ENCODE measurements at places on chromosomes 1 and 21.
A peak's percentile ranks its signal among the peaks of the same experiment; 100 is the strongest.

- DNase-seq = no peak
Observed at GRCh38 chr1:12810691-12811408, 19.7 kb downstream of the PRAMEF1 start.

GRCh38 chr1:227792216-227793078 is 23.0 kb upstream of the PRSS38 start:
- DNase-seq = no peak

DNA sequence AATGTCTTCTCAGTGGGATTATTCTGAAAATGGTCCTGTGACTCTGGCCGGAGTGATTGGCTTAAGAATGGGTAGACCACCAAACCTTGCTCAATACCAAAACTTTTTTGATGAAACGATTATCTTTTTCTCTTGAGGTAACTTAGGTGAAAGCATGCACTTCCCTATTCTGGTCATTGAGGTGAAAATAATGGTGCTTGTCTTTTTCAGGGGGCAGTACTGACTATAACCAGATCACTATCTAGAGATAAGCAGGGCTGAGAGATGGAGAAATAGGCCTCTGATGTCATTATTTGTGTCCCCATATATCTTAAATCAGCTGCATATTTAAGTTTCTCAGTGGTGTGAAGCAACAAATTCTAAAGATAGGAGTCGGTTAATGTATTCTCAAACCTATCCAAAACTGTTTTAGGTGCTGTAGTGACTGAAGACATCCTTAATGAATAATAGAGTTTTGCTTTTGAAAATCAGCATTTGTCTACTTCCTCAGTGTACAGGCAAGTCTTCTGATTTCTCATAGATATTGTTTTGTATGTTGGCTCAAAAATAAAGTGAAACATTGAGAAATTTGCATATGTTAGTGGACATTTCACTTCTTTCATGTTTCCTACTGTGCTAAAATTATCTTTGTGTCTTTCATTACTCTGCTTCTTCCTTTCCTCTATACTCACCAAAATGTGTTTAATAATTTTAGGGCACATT is 735.3 kb upstream of the ADGRL4 start:
- peak; percentile 7 for DNase-seq

DNA sequence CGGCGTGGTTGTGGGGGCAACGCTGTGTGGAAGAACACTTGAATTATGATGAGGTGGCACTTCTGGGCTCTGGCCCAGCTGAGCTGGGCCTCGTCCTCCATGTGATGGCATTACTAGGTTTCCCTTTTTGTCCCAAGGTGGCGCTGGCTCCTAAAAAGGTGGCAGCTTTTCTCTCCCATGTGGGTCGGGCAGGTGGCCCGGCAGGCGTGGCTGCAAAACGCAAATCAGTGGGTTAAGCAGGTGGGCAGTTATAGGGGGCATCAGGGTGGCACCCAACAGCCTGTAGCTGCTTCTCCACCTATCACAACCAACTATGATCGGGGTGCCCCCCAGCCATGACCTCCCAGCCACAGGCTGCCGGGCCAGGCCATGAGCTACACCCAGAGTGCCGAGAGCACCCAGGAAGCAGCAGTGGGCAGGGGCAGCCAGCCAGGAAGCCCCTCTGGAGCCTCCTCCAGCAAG is 59.6 kb downstream of the KCNAB2 start:
- DNase-seq = no peak

DNA sequence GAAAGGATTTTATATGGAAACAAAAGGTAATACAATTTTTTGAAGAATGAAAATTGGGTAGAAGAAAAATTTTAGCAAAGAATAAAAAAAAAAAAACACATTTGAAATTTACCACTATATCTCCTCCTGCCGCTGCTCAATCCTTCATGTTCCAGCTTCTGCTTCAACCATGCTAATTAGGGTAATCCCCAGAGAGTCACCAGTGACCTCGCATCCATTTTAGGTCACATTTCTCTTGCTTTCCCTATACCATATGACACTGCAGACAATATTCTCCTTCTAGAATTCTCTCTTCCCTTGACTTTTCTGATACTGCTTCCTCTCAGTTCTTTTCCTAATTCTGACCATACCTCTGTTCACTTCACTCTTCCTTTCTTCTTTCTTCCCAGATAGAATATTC is 237.1 kb downstream of the USH2A start:
- no peak for DNase-seq

DNA sequence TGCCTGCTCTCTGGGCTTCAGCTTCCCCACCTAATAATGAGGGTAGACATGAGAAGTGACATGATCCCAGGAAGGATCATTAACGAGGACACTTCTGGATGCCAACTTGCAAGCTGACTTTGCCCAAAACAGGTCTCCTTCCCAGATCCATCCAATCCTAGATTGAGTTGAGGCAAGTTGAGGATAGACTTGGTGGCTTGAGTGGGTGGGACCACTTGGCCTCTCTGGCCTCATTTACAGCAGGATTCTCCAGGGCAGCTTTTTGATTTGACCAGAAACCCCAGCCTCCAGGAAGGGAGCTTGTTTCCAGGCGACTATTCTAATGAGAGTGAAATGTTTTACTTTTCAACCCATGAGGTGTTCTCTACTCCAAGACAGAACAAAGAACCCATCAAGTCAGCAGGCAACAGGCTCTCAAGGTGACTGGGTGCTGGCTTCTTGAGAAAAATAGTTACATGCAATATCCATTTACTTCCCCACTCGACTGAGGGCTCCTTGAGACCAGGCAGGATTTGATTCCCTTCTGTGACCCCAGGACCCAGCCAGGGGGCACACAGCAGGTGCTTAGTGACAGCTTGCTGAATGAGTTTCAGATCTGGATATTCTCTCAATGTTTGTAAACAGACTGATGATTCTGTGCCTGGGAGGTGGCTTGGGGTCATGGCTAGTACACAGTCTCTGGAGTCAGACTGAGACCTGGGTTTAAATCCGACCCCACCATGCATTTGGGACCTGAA is 128.2 kb downstream of the DMRTB1 start:
- DNase-seq = no peak

- DNase-seq = peak; percentile 40
Observed at GRCh38 chr1:210232511-210233215, at the start of gene SERTAD4. Gene SERTAD4, plus strand, starts transcription at chr1:210232796. Its CDS starts 5,165 bp downstream, at chr1:210237961.

DNA sequence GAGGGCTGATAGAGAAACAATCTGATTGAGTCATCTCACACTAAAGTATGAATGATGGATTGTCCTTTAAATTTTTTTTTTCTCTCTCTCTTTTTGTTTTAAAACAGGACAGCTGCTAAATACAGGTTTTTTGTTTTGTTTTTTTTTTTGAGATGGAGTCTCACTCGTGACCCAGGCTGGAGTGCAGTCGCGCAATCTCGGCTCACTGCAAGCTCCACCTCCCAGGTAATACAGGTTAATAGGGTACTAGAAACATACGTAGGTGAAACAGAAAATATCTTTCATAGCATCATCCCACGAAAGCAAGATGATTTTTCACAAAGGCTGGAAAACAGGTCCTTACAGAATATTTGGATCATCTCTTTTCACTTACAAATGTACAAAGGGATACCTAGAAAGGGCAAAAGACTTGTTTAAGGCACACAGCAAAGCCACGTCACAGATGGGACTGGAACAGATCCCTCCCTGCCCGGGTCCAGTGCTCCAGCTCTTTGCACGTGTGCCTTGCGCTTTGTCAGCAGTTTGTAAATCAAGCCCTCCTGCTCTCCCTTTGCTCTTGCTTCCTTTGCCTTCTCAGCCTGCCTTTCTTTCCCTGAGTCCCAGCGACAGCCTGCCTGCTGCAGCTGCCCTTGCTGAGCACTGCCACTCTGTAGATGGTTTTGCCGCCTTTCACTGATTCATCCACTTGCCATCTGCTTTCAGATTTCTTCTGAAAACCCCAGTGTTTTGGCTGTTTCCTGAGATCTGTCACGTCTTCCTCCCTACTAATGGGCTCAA is 171.3 kb upstream of the BEND5 start:
- no peak for DNase-seq

DNA sequence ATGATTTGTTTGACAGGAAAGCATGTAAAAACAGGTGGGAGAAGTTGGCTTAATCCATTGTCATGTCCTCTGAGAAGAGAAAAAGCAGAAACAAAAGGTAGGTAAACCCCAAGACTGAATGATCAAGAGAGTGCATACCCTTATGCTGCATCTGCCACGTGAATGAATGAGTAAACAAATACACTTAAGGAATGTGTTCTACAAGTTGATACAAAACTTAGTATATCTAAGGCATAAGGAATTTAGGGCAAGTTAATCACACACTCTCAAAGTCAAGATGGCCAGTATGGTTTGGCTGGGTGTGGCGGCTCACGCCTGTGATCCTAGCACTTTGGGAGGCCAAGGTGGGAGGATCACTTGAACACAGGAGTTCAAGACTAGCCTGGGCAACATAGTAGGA is 34.2 kb downstream of the HMCN1 start:
- DNase-seq = no peak

- DNase-seq = no peak
Observed at GRCh38 chr1:92441697-92442342, 44.9 kb downstream of the GFI1 start.

GRCh38 chr1:14183329-14183728 is 415.2 kb upstream of the KAZN start:
- DNase-seq = no peak

DNA sequence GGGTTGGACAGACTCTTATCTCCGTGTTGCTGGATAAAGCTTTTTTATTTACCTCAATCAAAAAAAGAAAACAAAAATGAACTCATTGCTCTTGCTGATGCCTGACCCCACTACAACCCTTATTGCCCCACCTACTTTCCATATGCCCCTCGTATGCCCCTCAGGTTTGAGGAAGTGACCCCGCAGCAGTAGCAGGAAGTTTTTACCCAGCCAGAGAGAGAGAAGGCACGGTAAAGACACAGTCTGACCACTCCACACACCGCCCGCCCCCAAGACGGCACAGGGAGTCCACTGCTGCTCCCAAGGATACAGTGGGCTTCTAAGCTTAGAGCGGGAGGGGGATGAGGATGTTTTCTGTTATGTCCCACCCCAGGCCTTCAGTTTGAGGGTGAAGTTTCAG is 9.8 kb downstream of the PLEKHO1 start:
- no peak for DNase-seq

DNA sequence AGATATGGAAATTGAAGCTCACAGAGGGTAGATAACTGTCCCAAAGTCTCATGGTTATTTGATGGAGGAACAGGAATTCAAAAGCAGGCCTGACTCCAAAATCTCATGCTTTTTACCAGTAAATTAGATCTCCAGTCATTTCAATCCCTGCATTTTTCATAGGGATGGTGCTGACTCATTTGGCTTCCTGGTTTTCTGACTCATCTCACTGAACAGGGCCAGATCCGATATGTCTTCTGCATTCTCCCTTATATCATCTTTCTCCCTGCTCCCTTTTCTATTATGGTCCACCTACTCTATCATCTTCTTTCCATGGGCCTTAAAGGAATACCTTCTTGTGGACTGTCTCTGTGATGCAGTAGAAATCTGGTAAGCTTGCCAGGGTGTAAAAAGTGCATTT is 187.2 kb downstream of the FGGY start:
- DNase-seq = peak; percentile 92

GRCh38 chr1:3244025-3244926 is 175.3 kb downstream of the PRDM16 start:
- no peak for DNase-seq

GRCh38 chr1:40868051-40868723 is 6.0 kb upstream of the CITED4 start:
- DNase-seq = peak; percentile 96

DNA sequence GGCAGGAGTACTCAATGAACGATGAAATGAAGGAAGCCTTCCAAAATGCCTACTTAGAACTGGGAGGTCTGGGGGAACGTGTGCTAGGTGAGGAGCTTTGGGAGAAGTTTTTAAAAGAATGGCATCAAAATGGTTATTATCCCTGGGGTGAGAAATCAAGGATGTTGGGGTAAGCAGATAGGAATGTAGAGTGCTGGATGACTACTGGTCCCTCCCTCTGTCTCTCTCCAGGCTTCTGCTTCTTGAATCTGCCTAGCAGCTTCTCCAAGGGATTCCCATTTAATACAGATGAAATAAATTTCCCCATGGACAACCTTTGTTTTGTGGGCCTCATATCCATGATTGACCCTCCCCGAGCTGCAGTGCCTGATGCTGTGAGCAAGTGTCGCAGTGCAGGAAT is 19.0 kb upstream of the CASQ1 start:
- peak; percentile 12 for DNase-seq
